Fibroblast of upper back skin (primary cell): ENCODE measurements at places on chromosomes 1 and 21.
A peak's percentile ranks its signal among the peaks of the same experiment; 100 is the strongest.

- no peak for DNase-seq
Measured at GRCh38 chr21:41899426-41900202, 20.5 kb upstream of the PRDM15 start.

DNA sequence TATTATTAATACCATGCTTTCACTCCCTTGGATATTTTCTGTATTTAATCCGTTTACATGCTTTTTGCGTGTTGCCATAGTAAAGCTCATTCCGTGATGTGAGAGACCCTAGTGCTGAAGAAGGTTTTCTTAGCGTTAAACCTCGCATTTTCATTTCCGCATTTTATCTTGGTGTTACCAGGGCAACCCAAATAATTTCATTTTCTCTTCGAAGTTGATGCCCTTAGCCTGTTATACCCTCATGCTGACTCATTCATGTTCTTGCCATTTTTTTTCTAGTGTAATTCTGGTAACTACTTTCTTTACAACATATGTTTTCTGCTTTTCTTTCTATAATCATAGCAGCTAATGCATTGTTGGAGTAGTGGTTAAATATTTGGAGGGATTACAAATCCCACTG, 37.2 kb downstream of the LRRC8C start:
- DNase-seq, result no peak

- peak; percentile 52 for DNase-seq
Measured at GRCh38 chr1:179251675-179252074, 22.2 kb upstream of the ABL2 start.

GRCh38 chr1:199832451-199832850, 195.1 kb upstream of the NR5A2 start:
- DNase-seq, result no peak

DNA sequence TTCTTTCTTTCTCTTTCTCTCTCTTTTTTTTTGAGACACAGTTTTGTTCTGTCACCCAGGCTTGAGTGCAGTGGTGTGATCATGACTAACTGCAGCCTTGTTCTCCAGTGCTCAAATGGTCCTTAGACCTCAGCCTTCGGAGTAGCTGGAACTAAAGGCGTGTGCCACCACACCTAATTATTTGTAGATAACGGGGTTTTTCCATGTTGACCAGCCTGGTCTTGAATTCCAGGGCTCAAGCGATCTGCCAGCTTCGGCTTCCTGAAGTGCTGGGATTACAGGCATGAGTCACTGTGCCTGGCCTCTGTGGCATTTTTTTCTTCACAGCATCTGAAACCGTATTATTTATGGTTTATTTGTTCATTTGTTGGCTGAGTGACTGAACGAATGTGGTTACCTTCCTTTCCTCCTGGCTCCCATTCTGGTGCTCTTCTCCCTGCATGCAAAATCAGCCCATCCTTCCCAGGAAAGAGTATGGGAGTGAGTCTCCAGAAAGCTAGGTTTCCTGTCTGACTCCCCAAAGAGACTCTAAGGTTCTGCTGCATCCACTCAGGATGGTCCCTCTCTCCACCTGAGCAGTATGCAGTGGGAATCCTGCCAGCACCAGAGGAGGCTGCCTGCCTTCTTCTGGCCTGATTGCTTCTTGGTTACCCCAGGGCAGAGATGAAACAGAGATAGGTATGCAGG, 155.0 kb upstream of the BEND5 start:
- DNase-seq, result peak; percentile 62

GRCh38 chr1:26739329-26739914, 43.6 kb downstream of the ARID1A start:
- no peak for DNase-seq

GRCh38 chr1:94623560-94624148, 82.1 kb upstream of the F3 start:
- DNase-seq, result peak; percentile 57

GRCh38 chr1:244874974-244875579, 10.7 kb upstream of the HNRNPU start:
- no peak for DNase-seq

- no peak for DNase-seq
Measured at GRCh38 chr1:39936724-39937491, 18.0 kb upstream of the MFSD2A start.

GRCh38 chr21:37711286-37711829, 204.9 kb downstream of the KCNJ6 start:
- peak; percentile 6 for DNase-seq

- DNase-seq, result peak; percentile 65
Measured at GRCh38 chr1:219373616-219373935, 199.9 kb downstream of the LYPLAL1 start.

- DNase-seq, result no peak
Measured at GRCh38 chr1:6591222-6591621, 11.4 kb downstream of the ZBTB48 start.

- DNase-seq, result peak; percentile 56
Measured at GRCh38 chr1:15027515-15027986, 126.0 kb upstream of the TMEM51 start.

DNA sequence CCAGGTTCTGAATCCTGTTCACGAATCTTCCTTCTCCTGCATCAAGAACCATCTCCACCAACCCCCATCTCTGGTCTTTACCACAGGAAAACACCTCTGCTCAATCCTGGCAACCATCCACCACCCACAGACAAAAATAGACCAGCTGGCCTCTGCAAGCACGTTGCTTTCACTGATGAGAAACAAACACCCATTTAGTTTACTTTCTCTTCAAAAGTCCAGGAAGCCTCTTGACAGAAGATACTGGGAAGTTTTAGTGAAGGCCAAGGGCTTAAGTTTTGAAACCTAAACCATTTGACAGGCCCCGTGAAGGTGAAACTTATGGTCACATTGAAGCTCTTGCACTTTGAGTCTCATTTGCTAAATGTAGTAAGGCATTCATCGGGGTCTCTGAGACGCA, 122.6 kb upstream of the PPP2R5A start:
- DNase-seq, result peak; percentile 67

DNA sequence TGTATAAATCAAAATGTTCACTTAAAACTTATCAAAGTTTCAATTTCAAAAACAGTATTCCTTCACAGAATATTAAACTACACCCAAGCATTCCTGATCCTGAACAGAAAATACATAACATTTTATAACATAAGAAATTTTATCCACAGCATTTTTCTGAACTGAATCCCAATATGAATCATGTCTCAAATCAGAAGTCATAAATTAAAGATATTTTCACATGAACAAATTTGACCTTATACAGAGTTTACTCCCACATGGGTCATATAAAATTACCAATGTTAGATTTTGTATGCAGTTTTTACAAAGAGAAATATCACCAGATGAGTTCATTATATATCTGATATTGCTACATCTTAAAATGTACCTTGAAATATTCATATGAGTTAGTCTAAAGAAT, 48.6 kb upstream of the ASPM start:
- peak; percentile 46 for DNase-seq

DNA sequence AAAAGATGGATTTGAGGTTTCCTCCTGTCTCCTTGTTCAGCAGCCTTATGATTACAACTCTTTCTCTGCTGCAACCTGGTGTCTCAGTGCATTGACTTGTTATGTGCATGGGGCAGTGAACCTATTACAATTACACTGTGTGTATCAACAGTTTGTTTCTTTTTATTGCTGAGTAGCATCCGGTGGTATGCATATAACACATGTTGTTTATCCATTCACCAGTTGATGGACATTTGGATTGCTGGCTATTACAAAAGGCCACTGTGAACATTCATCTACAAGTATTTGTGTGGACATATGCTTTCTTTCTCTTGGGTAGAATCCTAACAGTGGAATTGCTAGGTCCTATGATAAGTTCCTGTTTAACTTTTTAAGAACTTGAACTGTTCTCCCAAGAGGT, 65.9 kb downstream of the FMO4 start:
- no peak for DNase-seq

DNA sequence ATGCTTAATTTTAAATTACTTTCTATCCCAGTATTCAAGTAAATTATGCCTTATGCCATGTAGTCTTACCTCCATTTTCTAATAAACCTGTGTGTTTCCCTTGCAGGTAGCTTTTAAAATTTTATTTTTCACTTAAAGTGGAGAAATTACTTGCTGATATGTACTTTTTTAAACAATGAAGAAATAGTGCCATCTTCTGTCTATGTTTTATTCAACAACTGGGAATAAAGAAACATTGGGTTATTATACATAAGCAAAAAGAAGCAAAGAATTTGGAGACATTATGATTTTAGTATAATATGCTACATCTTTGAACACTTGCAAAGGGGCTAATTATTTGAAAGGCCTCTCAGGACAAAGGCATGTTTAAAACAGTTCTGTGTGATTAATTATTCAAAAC, 1912.9 kb downstream of the MRPL39 start:
- no peak for DNase-seq

DNA sequence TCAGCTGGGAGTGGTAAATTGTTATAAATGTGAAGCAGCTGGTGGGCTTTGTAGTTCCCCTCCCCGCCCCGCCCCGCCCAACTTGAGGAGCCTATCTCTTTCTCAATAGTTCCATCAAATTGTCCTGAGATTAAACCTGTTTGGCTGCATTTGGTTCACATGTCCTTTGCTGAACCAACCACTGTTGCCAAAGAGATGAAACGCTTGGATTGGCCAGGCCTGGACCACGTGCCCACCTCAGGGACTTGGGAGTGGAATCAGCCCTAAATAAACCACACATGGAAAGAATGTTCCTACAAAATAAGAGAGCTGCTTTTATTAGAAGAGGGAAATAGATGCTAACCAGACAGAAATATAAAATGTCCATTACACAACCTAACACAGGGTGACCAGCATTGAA, 424.9 kb upstream of the KAZN start:
- DNase-seq, result no peak

DNA sequence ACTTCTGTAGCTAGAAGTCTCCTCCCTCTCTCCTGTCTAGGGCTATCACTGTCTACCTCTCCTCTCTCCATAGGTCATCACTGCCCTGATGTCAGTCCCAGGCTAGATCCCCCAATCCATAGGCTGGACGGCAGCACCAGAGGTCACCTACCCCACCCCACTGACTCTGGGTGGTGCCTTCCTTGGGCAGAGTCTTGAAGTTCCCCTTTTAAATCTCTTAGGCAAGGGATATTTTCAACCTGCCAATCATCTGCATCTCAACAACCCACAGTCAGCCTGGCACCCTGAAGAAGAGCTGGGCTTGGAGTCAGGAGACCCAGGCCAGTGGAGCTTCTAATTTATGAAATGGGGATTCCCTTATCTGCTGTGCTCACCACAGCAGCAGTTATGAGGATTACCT, 13.2 kb downstream of the MYBPH start:
- no peak for DNase-seq

GRCh38 chr1:93672069-93672468, 9.6 kb downstream of the BCAR3 start:
- peak; percentile 82 for DNase-seq

DNA sequence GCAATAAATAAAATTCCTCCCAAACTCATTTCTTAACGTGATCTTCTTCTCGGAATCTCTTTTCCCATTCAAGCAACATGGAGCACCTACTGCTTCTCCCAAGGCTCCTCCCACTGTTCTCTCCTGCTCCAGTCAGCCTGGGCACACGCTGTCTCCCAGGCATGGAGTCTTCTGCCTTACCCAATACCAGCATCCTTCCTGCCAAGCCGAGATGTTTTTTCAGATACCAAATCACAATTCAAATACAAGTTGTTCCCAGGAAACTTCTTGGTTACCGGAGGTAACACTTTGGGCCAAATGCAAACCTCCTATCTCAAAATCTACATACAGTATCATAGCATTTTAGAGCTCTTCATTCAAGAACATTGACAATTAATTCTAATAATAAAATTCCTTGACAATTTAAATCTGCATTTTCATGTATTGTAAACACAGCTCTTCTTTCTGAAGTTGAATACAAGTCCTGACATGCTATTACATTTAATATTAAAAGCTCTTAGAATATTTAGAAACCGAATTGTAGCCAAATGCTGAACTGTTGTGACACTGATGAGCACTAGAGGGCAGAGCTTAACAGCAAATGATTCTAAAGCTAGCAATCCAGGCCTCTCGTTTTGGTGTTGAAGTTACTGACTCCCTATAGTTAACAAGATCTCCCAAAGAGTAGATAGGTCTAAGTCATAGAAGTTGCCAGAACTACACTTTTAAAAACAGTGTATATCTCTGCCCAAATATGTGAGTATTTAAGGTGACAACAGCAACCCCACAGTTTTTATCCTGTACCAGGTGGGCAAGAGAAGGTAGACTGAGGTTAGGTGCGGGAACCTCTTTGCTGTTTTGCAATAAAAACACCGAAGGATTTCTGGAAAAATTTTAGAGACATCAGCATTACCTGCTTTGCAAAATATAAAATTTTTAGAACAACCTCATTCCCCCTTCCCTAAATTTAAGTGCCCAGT, 52.3 kb downstream of the BCAR3 start:
- peak; percentile 78 for DNase-seq

GRCh38 chr1:4430406-4431365, 223.7 kb upstream of the AJAP1 start:
- no peak for DNase-seq

DNA sequence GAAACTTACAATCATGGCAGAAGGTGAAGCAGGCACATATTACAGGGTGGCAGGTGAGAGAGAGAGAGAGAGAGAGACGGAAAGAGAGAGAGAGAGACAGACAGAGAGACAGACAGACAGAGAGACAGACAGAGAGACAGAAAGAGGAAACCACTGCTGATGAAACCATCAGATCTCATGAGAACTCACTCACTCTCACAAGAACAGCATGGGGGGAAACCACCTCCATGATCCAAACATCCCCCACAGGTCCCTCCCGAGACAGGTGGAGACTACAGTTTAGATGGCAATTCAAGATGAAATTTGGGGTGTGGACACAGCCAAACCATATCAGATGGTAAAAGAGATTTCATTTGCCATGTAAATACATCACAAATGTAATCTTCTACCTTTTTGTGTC, 708.1 kb downstream of the MRPL39 start:
- DNase-seq, result no peak

DNA sequence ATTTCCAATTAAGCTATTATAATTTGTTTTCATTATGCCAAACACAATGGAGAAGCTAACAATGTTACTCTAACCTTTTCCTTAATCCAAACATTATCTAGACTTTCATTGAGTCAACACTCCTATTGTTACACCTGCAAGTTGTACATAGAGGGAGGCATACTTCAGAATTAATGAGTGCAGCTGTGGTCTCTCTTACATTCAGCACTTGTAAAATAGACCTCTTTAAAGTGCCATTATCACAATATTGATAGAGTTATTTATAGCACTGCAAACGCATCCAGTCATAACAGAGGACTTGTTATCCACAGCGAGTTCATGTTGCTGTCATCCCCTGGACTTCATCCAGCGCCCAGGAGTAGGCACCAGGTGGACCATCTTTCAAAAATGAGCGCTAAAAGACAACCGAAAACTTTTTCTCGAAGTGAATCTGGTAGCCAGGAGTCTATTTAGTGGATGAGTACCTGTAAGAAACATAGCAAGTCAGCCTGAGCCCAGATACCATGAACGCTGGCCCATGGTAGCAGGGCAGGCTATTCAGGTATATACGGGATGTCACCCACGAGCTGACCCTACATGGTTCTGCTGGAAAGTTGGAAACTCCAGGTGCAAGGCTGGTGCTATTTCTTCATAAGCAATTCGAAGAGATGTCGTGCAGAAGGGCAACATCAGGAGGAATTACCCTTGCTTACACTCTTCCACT, 70.6 kb upstream of the NFIA start:
- DNase-seq, result no peak
